ENCODE measurements at places on chromosomes 3 and 15.

DNA sequence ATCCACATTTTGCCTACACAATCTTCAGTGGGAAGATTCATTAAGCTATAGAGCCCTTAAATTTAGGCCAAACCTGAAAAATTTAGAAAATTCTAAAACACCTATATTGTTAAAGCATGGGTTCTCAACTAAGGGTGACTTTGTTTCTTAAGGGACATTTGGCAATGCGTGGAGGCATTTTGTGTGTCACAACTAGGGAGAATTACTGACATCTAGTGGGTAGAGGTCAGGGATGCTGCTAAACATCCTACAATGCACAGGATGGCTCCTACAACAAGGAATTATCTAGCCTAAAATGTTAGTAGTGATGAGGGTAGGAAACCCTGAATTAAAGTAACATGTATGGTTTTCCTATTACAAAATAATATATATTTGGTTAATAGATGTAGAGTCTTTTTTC, 55.8 kb downstream of the TBC1D5 start:
- DNase-seq = no peak

GRCh38 chr15:75545064-75545463, 34.1 kb downstream of the PTPN9 start:
- no peak for DNase-seq

DNA sequence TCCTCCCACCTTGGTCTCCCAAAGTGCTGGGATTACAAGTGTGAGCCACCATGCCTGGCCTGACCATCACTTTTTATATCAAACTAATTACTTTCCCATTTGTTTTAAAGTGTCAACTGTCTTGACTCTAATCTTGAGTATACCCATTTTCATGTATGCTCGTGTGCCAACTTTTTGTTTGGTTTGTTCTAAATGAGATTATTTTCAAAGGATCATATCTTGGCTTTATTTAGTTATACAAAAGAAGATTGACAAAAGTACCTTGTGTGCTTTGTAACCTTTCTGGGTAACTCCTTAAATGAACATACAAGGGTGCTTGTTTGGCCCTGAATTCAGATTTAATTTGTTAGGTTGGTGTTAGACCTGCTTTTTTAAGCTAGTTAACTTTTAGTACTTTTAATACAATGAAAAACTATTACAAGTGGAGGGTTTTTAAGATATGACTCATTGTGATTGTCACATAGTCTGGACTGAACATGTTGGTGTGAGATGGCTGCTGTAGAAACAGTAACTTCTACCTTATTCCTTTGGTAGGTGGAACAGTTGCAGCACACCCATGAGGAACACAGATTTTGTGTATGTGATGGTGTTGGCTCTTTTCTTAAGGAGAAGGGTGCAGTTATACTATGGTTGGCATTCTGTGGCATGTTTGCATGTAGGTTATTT, 10.7 kb downstream of the KIF23 start:
- no peak for DNase-seq

DNA sequence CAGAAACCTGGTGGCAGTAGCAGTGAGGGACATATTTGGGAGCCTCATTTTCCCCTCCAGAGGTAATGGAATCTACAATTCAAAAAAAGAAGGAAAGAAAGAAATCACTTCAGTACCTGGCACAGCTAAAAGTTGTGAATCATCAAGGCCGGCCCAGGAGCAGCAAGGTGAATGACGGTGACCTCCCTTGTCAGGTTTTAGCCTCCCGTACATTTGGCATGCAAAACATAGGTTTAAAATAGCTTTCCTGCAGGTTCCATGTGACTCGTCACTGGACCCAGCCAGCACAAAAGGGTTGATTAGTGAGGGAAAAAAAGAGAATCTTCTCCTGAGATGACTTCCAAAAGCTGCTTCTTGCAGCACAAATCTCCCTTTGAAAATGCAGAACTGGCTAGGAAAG, 394.2 kb downstream of the LSAMP start:
- DNase-seq = no peak

GRCh38 chr3:112149136-112149535, 16.1 kb upstream of the GCSAM start:
- no peak for DNase-seq

GRCh38 chr3:9701006-9701405, 2.6 kb upstream of the CPNE9 start:
- no peak for DNase-seq

GRCh38 chr3:43950775-43951174, 260.0 kb downstream of the ABHD5 start:
- no peak for DNase-seq

DNA sequence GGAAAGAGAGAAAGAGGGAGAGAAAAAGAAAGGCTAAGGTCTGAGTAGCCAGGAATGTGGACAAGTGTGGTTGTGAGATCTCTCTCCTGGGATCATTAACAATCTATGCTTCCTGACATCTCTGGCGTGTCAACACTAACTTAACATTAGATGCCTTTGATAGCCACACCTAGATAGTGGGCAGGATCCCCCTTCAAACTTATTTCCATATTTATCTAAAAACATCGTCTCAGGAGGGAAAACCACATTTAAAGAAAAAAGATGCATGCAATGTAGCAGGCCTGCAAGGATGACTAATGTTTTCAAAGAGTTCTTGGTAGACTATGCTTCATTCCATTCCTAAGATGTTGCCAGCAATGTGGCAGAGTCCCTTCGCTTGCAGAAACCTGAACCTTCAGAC, 80.9 kb downstream of the MLH1 start:
- DNase-seq = no peak

DNA sequence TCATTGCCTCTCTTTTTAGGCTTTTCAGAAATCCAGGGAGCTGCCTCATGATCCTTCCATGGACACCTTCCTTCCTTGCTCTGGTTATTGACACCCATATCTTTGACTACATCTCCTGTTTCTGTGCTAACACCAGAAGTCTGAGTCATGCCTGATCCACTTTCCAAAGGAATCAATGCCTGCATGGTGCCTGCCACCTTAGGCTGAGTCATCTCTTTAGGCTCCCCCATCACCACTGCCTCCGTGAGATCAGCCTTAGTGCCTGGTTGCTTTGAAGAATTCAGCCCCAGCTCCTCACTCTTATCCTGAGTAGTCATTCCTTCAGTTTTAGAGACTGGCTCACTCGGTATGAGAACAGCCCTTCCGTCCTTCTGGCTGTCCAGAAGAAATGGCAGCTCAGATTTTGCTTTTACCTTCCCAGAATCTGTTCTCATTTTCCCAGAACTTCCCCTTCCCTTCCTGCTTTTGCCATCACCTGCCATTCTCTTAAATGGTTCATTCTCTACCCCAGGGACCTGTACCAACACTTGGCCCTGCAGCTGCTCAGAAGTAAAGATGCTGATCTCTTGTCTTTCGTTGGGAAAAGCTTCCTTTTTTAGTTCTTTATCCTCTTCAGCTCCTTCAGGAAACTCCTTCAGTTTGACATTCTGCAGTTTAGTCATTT, 105.3 kb downstream of the MAP4 start:
- no peak for DNase-seq

DNA sequence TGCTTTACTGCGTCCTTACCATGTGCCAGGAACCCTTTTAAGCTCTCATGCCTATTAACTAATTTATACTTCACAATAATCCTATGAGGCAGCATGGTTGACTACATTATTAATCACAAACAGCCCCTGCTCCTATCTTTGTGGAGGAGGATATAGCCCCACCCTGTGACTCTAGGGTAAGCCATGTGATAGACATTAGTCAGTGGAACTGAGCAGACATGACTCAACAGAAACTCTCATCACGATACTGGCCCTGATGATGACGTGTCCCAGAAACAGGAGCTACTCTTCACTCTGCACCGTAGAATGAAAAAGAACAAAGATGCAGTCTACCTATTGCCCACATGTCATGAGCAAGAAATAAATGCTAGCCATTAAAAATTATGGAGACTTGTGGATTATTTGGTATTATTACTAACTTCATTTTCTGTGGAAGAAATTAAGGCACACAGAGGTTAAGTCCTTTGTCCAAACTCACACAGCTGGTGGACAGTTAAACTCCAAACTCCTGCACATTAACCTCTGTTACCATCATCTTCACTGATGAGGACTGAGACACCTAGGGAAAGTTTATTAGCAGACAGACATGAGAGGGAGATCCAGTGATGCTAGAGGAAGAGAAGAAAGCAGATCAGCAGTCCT, 51.2 kb downstream of the CFAP20DC start:
- no peak for DNase-seq

GRCh38 chr15:77060546-77060945, 10.4 kb downstream of the TSPAN3 start:
- no peak for DNase-seq

DNA sequence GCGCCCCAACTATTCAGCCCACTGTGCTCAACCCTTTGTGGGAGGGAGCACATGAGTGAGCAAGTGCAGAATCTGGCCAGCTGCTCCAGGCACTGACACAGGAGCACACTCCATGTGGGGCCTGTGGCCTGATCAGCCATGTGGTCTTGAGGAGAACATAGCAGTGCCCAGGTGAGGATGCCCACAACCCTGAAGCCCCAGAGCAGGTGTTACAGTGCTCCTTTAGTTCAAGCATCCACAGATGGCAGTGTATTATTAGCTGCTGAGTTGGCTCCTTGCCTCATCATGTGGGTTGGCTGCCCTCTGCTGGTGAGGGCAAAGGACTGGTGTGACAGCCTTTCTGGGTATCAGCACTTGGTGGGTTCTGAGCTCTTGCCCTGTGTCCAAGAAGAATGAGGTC, 1588.2 kb downstream of the SI start:
- DNase-seq = peak; percentile 79

GRCh38 chr15:80662129-80662528, 33.0 kb upstream of the ABHD17C start:
- no peak for DNase-seq

GRCh38 chr15:38002883-38003477, 68.5 kb downstream of the TMCO5A start:
- DNase-seq = peak; percentile 79

DNA sequence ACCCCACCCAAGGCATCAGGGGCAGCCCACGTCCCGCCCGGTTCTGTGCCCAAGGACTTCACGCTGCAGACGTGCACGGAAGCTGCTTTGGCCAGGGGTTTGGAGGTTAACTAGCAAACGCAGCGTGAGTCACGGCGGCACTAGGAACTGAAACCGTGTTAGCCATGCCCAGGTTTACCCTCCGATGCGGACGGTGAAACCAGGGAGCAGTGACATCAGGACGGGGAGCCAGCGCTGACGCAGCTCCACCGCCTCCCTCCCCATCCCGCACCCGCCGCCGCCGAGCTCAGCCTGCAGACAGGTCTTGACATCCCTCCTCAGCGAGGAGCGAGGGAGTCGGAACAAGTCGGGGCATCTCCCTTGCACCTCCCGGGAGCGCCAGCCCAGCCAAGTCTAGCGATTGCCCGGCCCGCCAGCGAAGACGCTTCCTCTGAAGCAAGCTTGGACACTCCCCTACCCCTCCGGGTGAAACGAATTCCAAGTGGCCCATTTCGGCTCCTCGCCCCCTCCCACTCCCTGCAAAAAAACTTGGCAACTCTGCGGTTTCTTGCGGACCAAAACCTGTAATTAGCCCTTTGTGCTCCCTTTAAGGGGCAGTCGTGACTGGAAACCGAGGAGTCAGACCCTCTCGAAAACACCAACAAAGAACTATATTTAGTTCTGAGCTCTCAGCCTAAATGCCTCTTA, 1.4 kb upstream of the RAP2B start:
- DNase-seq = peak; percentile 74

All from WTC11 (cell line).